Activated CD4-positive, alpha-beta T cell treated with anti-CD3 and anti-CD28 coated beads for 1 hour (primary cell): ENCODE measurements at places on chromosomes 2 and 18.

- no peak for DNase-seq
These were observed 174.2 kb downstream of the SLC39A10 start for GRCh38 chr2:195830968-195831950.

DNA sequence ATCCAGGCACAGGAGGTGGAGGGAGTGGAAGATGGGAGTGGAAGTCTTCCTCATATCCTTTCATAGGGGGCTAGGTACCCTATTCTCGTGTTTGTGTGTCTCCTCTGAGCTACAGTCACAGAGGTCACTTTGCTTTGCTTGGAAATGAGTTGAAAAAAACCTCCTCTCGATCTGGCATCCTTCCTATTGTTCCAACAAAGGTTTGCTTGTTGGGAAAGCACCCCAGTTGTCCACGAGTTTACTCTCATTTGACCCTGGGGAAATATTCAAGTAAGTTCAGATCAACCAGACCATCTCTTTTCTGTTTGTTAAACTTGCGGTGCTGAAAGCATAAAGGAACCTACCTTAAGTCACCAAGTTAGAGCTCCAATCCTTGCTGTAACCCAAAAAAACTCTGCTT is 59.3 kb downstream of the ARHGEF33 start:
- DNase-seq: no peak

- DNase-seq: no peak
These were observed 54.0 kb downstream of the SCG2 start for GRCh38 chr2:223548194-223548593.

DNA sequence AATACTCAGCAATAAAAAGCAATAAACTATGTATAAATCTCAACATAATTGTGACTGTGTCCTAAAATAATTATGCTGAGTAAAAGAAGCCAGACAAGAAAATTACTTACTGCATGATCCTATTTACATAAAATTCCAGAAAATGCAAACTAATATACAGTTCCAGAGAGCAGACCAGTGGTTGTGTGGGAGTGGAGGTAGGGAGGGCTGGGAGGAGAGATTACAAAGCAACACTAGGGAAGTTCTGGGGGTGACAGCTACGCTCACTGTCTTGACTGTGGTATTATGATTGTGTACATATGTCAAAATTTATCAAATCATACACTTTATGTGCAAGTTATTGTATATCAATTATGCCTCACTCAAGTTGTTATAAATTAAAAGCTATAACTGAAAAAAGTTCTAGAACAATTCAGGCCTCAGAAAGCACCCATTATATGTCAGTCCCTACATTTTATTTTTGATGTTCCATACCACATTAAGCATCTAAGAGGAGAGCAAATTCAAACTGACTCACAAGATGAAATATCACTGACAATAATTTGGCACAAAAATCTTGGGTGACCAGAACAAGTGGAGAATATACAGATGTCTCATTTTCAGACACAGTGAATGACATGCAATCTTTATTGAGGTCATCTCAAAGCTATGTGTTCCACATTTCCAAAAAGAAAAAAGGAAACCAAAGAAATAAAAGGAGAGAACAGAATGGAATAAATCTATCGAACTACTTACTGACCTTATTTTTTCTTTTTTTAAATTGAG is 85.1 kb downstream of the ANTXR1 start:
- no peak for DNase-seq

- DNase-seq: no peak
These were observed 280.6 kb upstream of the PXDN start for GRCh38 chr2:2024751-2025481.

- DNase-seq: no peak
These were observed 243.9 kb upstream of the SIX2 start for GRCh38 chr2:45253151-45253550.
